G401 (cell line): ENCODE measurements at places on chromosomes 2 and 18.

DNA sequence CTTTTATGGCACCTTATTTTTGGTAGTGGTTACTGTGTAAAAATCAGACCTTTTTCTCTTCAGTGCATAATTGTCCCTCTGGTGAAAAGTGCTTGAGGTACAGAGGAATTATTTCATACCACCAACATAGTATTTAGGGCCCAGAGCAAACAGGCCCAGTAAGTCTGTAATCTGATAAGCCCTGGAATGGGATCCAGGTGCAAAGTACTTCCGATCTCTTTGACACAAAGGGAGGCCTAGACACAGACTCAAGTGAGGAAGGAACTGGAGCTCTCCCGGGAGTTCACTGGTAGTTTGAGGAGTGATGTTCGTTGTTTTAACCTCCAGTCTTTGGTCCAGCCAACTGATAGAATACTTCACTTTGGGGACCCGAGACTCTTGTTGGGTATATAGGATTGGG, 57.4 kb downstream of the RAB31 start:
- no peak for DNase-seq

GRCh38 chr2:112584891-112585250, 462 bp downstream of the CHCHD5 start:
- DNase-seq, result no peak

- no peak for DNase-seq
Measured at GRCh38 chr2:184041077-184041476, 557.3 kb upstream of the ZNF804A start.

DNA sequence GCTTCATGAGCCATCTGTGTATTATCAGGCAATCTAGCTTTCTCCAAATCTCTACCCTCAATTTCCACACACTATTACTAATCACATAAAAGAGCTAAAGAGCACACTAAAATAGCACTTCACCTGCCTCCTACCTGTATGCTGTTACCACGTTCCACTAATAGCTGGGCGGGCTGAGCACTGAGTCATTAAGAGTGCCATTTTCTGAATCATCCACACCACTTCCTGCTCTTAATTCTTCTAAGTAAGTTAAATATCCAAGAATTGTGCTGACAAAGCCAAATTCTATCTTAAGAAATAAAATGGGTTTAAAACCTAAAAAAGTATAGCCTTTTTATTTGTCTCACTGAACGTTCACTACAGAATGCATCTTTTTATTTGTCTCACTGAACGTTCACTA, 35.7 kb downstream of the NOL10 start:
- DNase-seq, result no peak

DNA sequence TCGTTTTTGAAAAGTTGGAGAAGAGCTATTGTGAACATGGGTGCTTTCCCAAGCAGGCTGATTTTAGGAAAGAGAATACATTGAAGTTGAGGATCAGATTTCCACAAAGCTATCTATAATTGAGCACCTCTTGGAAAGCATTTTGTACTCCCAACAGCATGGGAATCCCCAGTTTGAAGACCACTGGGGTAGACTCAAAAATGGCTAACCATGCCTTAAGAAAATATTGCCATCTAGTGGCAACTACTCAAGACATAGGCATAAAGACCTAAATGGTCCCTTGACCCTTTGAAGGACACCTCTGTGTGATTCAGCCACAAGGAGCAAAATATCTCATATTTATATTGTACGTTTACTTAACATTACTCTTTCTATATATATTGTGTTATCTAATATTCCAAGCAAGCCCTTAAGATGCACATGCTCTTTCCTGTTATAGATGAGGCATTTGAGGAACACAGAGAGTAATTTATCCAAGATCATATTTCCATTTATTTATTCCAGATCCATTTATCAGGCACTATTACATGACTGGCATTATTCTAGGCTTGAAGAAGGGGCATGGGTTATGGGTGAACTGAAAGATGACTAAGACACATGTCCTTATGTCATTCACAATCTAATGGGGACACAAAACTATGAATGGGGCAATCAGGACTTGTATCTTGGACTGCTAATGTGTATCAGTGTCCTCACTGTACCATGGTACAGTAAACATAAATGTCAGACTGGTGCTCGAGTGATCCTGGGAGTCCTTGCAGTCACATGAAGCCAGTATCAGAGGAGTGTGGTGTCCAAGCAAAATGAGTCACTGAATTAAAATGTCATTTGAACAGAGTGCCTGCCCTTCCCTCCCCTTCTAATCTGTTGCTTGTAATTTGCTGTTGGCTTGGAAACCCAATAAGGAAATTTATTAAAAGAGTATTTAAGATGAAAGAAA, 121.0 kb upstream of the XPO1 start:
- DNase-seq, result peak; percentile 19

DNA sequence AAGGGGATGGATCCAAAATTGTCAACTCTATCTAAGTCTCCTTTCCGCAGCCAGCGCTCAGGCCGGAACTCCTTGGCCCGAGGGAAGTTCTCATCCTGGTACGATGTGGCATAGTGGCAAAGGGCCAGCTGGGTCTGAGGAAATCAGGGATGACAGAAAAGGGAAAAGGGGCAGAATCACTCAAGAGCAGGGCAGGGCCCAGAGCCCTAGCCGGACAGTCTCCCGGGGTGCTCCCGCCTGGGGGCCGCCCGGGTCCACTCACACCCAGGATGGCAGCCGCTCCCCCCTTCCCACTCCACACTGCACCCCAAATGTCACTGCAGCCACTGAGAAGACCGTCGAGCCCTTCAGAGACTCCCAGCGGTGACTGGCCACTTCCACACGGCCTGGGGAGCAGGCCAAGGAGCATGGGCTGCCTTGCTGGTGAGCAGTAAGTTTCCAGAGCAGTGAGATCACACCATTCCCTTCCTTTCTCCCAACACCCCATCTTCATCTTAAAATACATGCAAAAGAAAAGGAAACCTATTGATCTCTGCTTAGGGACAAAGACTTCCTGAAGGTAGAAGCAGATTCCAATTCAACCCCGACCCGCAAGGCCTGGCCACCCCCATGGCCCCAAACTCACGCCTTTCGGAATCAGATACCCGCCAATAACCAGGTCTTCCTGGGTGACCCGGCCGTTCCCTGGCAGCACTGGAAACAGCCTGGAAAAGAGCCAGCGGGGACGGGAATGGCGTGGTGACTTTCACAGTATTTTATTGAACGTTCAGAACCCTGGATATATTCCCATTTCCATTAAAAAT, 26.7 kb downstream of the CYP27C1 start:
- DNase-seq, result no peak

DNA sequence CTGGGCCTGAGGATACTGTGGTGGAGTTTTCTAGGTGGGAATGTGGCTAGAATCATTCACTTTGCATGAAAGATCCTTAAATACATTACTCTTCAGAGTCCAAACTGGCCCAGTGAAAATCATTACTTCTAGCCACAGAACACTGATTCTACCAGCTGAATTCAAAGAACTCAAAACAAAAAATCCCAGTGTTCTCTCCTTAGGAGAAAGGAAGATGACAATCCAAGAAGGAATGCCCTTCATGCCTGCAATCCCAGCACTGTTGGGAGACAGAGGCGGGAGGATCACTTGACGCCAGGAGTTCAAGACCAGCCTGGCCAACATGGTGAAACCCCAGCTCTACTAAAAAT, 35.2 kb downstream of the FAM228A start:
- no peak for DNase-seq

DNA sequence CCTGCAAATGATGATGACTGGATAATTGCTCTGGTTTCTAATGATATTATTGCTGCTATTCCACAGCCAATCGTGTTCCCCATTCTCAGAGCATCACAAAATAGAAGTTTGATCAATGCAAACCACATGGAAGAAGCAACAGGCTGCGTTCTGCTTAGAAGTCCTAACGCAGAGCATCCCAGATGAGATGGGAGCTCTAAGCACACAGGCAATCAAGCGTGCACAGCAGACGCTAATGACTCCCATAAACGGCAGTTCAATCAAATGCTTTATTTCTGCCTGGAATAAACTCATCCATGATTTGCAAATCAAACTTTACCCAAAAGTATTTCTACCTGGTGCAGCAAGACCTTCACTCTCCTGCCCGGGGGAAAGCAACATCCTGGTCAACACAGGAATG, 304.2 kb downstream of the FBXO15 start:
- no peak for DNase-seq

GRCh38 chr2:29502460-29502911, 387.3 kb downstream of the CLIP4 start:
- DNase-seq, result no peak

DNA sequence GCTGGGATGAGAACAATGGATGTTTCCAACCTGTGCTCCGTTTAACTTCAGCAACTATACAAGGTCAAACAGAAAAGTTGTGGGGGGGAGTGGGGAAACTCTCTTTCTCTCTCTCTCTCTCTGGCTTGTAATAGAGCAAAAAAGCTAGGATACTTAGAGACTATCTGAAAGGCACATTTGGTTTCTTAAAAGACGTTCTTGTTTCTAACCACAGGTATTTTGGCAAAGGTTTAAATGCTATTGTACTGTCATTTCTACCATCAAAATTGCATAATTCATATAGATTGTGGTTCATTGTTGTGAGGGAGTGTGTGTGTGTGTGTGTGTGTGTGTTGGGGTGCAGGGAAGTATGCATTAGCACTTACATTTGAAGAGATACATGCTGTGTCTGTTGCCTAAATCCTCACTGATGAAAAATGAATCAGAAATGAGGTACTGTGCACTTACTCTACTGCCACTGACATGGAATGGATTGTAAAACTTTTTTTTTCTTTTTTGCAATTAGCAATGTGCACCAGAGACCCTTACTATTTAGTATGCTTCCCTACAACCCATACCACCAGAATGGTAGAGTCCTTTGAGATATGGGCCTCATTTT, 841.0 kb upstream of the PIK3C3 start:
- DNase-seq, result no peak

DNA sequence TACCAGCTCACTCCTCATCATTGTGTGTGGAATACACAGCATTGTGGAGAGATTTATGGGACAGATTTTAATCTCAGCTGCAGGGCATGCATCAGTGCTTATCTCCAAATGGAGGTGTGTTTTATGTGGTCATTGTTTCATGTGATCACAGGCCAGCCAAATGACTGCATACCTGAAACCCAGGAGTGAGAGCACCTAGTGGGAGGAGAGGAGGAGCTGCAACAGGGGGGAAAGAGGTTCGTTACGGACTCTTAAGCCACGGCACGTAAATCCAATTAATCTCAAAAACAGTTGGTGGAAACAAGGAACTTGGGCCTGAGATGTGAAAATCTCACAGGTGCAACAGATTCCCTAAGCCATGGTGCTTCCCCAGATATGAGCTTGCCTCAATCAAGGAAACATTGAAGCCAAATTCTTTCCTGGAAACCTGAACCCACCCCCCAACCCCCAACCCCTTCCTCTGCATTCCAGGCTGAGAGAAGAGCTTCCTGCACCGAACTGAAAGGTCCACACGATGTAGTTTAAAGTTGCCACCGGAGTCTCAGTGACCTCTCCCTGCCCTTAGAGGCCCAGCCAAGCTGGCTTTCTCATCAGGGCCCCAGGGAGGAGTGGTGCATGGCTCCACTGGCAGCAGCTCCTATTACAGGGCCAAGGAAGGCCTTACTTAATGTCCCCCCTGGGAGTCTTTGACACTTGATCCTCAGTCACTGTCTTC, 167.4 kb downstream of the C1D start:
- DNase-seq, result no peak

DNA sequence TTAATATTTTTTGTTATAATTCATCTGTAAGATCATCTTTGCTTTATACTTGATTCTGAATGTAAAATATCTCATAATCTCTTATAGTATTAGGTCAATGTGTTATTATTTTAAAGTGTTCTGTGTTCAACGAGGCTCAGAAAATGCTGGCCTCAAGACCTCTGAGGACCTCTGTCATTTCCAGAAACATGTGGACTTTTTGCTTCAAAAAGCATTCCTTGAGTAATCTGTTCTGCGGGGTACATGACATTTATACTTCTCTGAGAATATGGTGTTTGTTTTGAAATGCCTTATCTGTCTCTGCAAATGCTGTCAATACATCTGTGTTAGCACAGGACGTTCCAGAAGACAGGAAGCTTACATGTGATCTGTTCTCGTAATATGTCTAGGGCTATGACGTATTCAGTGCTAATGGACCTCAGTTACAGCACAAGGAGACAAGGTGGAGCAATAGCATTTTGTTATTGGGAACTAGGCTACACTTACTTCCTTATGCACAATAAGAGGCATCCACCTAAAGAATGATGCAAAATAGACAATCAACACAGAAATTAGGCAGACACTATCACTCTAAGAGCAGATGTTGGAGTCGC, 37.6 kb upstream of the IL1RL1 start:
- DNase-seq, result no peak

- no peak for DNase-seq
Measured at GRCh38 chr2:29269095-29269764, 154.0 kb downstream of the CLIP4 start.

GRCh38 chr2:168439536-168439935, 16.5 kb upstream of the CERS6 start:
- no peak for DNase-seq

DNA sequence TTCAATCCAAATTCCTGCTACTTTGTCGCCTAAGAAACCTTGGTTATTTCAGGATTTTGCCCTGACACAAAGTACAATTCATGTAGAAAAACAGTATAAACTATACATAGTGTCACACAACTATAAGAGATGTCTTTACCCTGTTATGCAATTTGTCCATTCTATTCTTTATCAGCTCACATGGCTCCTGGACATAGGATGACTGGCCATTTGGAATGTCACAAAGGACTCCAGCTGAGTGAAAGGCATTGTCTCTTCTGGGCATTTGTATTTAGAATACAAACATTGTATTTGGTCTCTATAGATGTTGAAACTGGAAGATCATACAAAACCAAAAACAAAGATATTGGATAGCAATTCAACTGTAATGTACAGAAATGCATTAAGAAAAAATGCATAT, 944.6 kb upstream of the LRRTM1 start:
- DNase-seq, result no peak

GRCh38 chr2:120441744-120442471, 96.0 kb downstream of the INHBB start:
- peak; percentile 15 for DNase-seq

GRCh38 chr2:237118561-237119155, 33.0 kb downstream of the COPS8 start:
- DNase-seq, result no peak

GRCh38 chr2:171128461-171128860, 32.2 kb downstream of the TLK1 start:
- no peak for DNase-seq

DNA sequence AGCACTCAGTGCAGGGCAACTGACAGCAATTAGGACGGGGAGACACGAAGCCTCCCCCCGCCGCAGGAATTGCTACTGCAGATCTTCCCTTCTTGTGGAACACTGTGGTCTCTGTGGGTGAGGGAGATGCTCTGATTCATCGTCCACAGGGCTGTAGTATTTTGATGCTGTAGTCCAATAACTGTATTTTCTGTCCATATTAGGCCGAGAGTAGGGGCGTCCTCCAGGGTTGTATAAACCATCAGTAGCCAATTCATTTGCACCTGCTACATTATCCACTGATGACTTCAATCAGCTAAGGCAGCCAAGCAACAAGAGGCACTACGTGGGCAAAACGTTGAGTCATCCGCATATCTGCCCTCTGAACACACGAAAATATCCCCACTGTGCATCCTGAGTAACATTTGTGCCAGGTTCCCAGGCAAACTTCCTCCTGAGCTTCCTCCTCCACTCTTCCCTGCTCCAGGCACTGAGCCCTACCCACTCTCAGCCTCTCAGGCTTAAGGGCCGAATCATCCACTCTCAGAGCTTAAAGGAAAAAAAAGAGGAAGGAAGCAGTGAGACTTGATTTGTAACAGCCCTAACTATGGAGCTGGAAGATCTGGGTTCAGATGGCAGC, 62.1 kb downstream of the LBH start:
- DNase-seq, result no peak
